ENCODE measurements at places on chromosomes 16 and 17.

GRCh38 chr17:73304971-73305812, 6.6 kb downstream of the CDC42EP4 start:
- DNase-seq, result no peak

GRCh38 chr17:56937687-56938086, 23.2 kb downstream of the COIL start:
- DNase-seq, result no peak

DNA sequence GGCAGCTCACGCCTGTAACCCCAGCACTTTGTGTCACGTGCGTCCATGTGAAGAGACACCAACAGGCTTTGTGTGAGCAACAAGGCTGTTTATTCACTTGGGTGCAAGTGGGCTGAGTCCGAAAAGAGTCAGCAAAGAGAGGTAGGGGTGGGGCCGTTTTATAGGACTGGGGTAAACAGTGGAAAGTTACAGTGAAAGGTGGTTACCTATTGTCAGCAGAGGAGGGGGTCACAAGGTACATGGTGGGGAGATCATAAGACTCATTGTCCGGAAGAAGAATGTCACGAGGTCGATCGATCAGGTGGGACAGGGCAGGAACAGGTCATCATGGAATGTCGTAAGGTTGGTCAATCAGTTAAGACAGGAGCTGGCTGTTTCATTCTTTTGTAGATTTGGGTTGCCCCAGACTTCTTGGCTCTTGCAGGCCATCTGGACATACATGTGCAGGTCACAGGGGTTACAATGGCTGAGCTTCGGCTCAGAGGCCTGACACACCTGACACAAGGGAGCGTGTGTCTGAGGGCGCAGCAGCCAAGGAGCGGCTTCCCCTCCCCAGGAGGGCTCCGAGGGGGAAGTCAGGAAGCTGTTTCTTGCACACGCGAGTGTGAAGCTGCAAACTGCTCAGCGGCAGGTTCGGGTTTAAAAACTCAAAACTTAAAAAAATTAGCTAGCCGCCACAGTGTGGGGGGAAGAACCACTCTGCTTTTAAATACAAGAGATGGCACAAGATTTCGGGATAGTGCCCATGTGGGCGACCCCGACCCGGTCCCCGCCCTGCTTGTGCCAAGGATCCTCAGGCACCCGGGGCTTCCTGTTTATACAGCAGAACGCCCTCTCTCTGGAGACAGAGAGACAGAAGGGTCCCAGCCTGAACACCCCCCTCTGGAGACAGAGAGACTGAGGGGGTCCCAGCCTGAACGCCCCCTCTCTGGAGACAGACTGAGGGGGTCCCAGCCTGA, 12.4 kb upstream of the TEX19 start:
- DNase-seq, result no peak

DNA sequence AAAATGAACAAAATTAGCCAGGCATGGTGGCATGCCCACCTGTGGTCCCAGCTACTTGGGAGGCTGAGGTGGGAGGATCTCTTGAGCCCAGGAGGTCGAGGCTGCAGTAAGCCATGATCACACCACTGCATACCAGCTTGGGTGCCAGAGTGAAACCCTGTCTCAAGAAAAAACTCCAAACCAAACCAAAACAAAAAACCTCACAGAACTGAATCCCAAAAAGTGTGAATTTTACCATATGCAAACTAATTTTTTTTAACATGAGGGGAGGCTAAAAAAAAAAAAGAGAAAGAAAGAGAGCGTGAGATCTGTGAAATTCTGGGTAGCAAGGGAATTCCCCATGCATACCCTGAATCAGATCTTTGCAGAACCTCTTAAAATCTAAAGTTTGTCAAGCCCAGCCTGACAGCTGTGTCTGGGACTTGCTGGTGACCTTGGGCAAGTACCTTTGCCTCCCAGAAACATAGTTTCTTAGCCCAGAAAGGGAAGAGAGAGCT, 17.1 kb upstream of the CDH1 start:
- DNase-seq, result no peak

DNA sequence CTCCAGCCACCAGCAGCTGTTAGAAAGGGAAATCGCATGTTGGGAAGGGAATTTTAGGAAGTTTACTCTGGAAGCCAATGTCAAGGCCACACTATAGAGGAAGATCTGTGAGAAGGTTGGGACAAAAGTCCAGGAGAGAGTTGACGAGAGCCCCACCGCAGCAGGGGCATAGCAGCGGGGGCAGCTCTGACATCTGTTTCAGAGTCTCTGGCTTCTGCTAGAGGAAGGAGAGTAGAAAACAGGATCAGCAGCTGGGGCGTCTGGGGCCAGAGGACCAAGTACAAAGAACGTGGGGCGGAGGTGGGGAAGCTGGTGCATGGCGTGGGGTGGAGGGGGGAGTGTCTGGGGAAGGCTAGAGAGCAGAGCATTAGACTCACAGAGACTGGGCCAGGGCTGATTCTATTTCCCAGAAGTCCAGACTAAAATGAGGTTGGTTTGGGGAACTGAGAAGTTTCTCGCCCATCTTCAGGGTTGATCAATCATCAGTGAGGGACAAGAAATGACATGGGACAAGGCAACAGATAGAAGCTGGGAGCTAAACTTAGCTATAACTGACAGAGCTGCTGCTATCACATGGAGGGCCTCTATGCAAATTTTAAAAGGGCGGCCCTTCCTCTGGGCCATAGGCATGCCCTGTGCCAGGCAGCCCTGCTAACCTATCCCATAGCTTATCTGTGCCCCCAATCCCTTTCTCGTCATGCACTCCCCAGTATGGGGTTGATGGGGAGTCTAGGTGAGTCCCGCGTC, 1.2 kb downstream of the RABEP2 start:
- no peak for DNase-seq

DNA sequence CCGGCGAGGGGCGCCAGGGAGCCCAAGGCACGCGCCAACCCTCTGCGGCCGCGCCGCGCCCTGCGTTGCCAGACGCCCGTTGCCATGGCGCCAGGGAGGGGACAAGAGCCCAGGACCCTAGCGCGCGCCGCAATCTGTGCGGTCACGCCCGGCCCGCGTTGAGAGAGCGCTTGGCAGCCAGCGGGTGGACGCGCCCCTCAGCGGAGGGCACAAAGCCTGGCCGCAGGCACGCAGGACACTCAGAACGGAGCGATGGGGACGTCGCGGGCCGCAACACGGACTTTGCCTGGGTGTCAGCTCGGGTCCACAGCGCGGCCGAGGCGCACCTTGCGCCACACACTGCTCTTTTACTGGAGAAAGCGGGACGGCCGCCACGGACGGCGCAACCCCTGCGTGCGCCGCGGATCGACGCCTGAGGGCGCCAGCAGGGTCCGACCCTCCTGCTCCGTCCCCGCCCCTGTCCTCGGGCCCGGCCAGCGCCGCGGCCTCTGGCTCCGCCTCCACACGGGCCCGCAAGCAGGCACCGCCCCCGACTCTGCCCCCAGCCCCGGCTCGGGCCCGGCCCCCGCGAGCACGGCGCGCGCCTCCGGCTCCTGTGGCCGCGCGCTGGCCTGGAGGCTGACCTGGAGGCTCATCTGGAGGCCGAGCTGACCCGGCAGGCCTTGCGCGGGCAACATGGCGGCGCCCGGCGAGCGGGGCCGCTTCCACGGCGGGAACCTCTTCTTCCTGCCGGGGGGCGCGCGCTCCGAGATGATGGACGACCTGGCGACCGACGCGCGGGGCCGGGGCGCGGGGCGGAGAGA, at the start of gene GFER:
GFER (plus strand) TSS at position 650 of the 803 bp plus-strand sequence; CDS start at position 676, 26 bp downstream.
- DNase-seq, result peak; percentile 92

DNA sequence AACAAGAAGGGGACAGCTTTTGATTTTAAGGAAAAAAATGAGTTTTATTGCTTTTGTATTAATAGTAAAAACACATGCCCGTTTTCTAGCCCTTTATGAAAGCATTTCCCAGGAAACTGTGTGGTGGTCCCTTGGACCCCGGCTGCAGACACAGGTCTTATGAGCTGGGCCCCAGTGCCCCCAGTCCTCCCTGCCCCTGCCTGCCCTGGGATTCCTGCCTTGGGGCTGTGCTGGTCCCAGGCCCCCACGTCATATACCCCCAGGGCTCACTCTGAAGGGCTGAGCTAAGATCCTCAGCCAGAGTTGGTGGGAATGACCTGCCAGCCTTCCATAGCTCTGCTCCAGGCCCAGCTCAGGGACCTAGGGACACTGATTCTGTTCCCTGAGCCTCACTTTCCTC, 30.8 kb downstream of the GINS2 start:
- DNase-seq, result no peak

GRCh38 chr17:28758411-28759121, 14.8 kb downstream of the TRAF4 start:
- DNase-seq, result no peak

DNA sequence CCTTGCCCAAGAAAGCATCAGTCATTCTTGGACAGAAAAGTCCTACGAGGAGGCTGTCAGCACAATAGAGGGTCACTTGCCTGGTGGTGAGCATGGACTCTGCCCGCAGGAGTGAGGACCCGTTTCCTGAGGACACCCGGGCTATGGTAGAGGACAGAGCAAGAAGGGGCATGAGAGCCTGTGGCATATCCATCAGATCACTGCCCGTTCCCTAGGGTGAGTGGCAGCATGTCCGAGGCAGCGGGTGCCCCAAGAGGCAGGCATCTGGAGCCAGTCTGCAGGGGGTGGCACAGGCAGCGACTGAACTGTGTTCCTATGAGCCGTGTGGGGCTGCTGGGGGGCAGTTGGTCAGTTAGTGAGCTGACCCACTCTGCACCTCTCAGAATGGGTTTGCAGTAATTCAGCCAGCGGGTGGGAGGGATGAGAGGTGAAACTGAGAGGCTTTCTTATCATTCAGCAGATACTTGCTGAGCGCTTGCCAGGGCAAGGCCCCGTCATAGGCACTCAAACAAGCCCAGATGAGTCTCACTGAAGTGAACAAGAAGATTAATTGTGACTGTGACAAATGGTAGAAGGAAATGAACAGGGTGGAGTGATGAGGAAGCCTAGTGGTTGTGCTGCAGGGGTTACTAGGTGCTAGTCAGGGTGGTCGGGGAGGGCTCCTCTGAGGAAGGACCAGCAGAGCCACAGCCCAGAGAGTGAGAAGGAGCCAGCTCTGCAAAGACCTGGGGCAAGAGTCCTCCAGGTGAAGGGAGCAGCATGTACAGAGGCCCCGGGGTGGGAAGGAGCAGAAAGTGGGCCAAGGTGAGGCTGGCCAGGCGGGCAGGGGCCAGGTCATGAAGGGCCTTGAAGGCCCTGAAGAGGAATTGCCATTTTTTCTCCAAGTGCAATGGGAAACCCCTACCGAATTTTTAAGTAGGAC, 87.9 kb downstream of the CLEC16A start:
- DNase-seq, result no peak

DNA sequence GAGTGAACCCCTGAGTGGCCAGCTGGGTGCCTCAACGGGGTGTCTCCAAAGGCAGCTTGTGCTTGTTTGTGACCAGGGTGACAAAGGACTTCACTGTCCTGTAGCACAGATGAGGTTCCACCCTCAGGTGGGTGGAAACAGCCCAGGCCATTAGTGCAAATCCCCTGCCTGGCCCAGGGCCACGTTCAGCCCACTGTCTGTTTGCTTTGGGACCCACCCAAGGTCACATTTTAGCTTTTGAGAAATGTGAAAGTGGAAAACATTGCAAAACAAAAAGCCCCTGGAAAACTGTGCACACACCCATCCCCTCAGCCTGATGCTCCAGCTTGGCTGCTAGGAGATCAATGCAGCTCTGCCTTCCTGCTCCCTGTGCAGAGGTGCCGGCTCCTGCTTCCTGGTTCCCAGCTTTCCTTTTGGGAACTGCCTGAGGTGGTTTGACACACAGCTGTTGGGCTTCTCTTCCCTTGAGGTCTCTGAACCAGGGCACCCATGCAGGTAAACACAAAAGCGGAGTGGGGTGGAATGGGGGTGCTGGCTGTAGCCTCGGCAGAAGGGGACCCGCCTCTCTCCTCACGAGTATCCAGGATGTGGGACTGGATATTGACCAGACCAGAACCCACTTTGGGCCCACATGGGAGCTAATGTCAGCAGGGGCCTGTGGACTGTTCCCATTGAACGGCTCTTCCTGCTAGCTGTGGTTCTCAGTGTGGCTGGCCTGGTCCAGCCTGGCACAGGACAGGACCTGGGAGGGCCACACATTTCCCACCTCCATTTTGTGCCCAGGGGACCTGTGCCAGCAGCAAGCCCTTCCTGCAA, 7.9 kb upstream of the SPHK1 start:
- DNase-seq, result no peak

- no peak for DNase-seq
Observed at GRCh38 chr16:70660672-70661350, 14.5 kb downstream of the IL34 start.

GRCh38 chr16:30858829-30859423, 35.0 kb downstream of the BCL7C start:
- DNase-seq, result no peak

DNA sequence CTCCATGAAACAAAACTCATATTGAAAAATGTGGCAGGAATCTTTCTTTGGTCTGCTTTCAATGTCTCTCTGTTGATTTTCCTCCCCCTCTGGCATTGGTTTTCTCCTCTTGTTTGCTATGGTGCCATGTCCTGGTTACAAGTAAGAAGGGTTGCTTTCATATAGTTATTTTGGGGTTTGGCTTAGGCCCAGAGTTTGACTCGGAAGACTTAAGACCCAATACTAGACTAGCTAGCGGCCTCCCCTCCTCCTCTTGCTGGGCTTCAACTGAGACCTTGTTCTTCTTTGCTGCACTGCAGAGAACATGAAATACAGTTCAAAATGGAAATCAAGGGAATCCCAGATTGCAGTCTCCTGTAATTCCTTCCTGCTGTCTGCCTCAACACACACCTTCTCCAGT, 30.0 kb upstream of the CLEC18A start:
- DNase-seq, result peak; percentile 33

GRCh38 chr17:16438557-16439302, 23.4 kb downstream of the TRPV2 start:
- DNase-seq, result peak; percentile 99

- no peak for DNase-seq
Observed at GRCh38 chr17:5035315-5035714, at the start of gene SLC52A1. TSS of gene SLC52A1 (minus strand) at chr17:5035426. CDS start at chr17:5034606, 820 bp downstream.

DNA sequence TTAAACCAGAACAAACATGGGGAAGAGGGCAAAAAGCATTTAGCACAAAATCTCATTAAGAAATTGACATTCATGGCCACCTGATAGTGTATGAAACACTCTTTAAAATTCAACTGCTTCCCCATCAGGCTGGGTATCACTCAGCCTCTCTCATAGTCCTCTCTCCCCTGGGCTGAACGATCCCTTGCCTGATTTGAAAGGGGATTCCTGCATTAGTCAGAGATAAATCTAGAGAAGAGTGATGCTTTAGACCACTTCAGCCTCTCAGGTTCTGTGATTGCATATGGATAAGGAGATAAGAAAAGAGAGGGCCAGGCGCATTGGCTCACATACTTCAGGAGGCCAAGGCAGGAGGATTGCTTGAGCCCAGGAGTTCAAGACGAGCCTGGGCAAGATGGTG, 280.0 kb downstream of the SOX9 start:
- DNase-seq, result no peak

DNA sequence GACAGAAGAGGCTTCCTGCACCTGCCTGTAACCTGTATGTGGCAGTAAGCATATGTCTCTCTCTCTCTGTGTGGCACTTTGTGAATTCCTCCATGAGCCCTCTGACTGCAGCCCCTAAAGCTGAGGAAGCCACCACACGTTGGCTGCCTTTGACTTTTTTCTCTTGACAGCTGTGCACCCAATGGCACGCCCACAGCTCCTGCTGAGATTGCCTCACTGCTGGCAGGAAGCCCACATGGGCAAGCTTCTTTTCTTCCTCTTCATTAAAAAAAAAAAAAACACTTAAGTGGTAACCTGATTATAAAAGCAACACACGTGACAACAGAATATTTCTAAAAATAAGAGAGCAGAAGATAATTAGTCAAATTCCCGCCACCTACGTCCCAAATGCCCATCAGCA, 34.0 kb upstream of the PIRT start:
- peak; percentile 47 for DNase-seq

GRCh38 chr17:77892469-77893143, 65.9 kb upstream of the TNRC6C start:
- no peak for DNase-seq
